ENCODE measurements at places on chromosomes 5 and 9. TPM values are rescaled to one million over a fixed set of nuclear protein-coding genes. Genes with fewer than 3 reads are reported as not detected.

The SLC6A3 gene
- total RNA-seq: 1.5 TPM

The RPL12 gene
- 499 TPM for total RNA-seq

The MCCC2 gene
- 29.0 TPM for total RNA-seq

The HTR4 gene
- total RNA-seq: 0.56 TPM

The OTULIN gene
- total RNA-seq: 41.0 TPM

The CDH10 gene
- total RNA-seq: 1.4 TPM
